ENCODE measurements at places on chromosomes 5 and 9.
A peak's percentile ranks its signal among the peaks of the same experiment; 100 is the strongest.

DNA sequence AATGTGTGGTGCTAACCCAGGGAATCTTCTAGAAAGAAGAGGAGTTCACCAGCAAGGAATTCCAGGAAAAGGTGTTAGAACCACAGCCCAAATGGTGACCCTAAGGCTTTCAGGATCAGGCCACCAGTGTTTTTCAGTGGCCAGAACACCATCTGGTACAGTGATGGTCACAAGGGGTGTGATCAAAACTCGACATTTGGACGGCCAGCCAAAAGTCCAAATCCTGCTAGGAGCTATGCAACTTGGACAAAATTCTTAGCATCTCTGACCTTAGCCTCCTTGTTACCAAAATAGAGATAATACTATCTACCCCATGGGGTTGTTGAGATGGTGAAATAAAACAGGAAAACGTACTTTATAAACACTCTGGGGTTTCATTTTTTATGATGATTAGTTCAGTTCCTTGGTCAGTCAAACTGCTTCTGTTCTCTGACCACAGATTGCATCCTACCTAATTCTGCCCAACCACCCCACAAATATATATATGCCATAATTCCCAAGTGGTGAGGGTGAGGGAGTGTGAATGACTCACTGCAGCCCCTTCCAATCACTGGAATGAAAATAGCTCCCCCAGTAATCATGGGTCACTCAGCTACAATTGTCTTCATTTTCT is 210.3 kb downstream of the CDK5RAP2 start:
- no peak for DNase-seq

DNA sequence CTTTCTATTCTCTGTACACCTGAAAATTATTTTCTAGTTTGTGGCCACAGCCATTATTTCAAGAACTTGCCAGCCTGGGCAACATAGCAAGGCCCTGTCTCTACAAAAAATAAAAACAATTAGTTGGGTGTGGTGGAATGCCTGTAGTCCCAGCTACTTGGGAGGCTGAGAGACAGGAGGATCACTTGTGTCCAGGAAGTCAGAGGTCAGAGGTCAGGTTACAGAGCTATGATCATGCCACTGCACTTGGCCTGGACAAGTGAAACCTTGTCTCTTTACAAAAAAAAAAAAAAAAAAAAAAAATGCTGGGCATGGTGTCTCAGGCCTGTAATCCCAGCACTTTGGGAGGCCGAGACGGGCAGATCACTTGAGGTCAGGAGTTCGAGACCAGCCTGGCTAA is 58.3 kb downstream of the HMGCR start:
- no peak for DNase-seq

DNA sequence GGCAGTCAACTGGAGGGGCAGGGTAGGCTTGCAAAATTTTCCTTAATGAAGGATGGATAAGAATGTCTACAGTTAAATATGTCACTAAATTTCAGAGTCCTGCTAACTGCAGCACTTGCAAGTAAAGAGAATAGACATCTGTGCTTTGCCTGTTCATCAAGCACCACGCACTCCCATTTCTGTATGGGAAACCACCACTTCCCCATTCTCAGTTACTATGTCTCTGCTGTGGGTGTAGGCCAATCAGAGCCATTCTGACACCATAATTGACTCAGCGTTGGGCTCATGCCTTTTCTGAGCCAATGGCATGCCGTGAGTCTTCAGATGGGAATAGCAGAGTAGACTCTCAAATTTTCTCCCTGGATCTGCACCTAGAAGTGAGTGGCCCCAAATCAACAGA is 247.5 kb downstream of the GABRB2 start:
- no peak for DNase-seq

DNA sequence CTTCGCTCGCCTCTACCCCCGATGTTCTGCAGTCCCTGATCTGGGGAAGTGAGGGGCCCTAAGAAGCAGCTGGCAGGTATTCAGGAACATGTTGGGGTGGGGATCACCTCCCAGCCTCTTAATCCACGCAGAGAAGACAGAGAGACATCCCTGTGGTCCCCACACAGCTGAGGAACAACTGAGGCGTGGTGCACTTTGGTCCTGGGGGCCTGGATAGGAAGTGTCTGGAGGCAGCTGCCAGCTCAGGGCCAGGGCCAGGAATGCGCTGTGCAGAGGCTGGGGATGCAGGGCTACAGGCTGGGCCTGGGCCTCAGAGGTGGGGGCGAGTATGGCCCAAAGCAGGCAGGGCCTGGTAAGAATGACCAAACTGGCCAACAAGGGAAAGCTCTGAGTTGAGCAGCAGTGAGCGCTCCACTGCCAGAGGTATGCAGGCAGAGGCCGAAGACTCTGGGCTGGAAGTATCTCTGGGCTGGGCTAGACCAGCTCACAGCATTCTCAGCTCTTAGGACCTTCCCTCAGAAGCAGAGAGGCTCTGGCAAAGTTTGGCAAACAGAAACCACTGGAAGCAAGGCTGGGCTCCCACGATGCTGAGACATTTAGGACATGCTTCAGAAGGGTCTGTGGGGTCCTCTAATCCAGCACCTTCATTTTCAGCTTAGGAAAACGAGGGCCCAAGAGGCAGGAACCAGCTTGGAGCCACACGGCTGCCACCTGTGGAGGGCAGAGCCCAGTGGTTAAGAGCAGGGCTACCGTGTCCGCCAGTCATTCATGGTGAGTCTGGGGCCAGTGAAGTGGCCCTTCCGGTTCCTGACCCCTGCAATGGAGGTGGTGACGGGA is 174.4 kb downstream of the GAPVD1 start:
- no peak for DNase-seq

GRCh38 chr9:95296761-95297160 is 20.7 kb downstream of the FANCC start:
- DNase-seq = no peak

- DNase-seq = no peak
These were observed 256.5 kb upstream of the FBXL7 start for GRCh38 chr5:15243301-15244020.

DNA sequence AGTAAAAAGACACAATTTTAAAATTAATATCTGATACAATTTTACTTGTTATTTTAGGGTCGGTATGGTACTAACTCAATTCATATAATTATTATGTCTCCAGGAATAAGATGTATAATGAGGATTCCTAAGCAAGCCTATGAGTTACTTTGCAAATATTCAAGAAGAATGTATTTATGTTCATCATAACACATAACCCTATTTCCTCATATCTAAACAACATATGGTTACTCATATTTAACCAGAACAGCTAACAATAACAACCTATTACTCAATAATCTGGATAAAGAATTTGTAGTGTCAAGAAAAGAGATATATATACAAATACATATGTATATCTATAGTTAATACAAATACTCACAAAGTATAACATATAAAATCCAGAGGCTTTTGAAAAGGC is 285.9 kb downstream of the ARL15 start:
- no peak for DNase-seq

GRCh38 chr9:36488389-36488756 is 84.3 kb upstream of the MELK start:
- DNase-seq = no peak

GRCh38 chr9:116074658-116075057 is 78.9 kb upstream of the PAPPA start:
- DNase-seq = no peak

GRCh38 chr9:4425319-4426045 is 64.8 kb upstream of the SLC1A1 start:
- no peak for DNase-seq

DNA sequence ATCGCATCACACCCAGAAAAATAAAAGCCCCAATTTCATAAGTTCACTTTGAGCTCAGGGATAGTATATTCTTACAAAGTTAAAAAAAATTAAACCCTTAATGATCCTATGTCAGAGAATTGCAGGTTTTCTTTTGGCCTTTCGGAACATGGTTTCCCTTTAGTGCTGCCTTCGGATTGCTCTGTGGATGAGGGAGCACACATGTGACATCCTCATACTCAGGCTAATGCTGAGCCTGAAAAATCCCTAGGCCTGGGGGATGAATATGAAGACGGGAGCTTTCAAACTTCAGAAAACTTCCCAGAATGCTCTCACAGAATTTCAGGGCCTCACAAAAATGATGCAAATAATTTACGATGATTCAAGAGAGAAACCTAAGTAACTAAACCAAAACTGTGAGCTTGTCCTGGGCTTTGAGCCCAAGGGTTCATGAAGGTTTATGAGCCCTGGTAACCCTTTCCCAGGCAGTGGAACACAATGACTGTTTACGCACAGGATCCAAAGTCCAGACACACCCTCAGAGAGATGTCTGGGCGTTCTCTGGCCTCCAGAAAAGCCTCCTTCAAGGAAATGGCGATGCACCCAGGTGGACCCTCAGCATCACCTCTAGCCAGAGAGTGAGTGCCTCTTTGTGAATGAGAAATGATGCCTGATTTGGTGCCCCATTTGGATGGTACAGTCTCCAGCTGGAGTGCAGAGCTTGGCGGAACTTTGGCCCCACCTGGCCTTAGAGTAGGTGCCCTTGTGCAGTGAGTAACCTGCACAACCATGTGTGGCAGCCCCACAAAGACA is 145.4 kb downstream of the ENTREP1 start:
- DNase-seq = no peak

GRCh38 chr9:131290036-131290766 is 678 bp downstream of the PLPP7 start:
- DNase-seq = no peak

- DNase-seq = no peak
These were observed 49.0 kb upstream of the DPYSL3 start for GRCh38 chr5:147558826-147559225.

GRCh38 chr5:179294891-179295777 is 50.1 kb downstream of the ADAMTS2 start:
- DNase-seq = no peak

DNA sequence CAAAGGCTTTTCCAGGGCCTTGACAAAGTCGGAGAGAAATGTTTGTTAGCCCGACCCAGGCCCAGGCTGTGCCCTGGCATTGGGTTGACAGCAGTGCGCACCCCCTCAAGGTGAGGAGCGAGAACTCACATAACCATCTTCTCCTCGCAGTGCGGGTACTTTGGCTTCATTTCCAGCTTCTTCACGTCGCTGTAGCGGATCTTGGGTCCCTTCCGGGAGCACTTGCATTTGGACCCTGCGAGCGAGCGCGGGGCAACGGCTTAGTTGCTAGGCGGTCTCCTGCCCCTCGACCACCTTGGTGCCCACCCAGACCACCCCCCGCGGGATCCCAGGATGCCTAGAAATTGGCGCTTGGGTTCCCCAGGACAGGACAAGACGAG is 496 bp downstream of the CXCL14 start:
- no peak for DNase-seq

GRCh38 chr5:21030981-21031380 is 1043.0 kb upstream of the CDH18 start:
- no peak for DNase-seq

GRCh38 chr5:158967541-158967940 is 132.2 kb downstream of the EBF1 start:
- DNase-seq = no peak

GRCh38 chr9:119004618-119004990 is 364.6 kb downstream of the BRINP1 start:
- DNase-seq = no peak

DNA sequence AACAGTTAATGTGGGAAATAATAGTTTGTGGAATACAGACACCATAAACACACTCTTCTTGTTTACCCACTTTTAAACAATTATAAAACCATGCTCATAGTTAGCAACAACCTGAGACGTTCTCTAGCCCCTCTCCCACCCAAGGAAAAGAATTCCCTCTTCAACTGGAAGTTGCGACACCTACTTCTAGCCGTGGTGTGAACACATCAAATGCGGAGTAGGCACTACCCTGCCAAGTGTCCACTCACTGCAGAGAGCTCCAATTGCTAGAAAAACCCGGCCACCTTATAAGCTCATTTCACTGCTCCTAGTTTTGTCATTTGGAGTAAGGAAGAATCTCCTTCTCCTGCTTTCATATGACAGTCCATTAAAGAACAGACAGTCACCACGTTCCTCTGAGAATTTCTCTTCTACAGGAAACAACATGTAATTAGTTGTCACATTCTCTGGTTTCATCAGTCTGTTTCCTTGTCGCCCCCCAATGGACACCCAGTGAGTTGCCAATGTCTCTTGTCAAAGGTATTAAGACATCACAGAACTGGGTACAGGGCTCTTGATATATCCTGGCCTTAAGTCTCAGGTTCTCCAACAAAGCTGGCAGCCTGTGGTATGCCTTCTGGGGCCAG is 47.3 kb downstream of the PRLR start:
- DNase-seq = peak; percentile 22

DNA sequence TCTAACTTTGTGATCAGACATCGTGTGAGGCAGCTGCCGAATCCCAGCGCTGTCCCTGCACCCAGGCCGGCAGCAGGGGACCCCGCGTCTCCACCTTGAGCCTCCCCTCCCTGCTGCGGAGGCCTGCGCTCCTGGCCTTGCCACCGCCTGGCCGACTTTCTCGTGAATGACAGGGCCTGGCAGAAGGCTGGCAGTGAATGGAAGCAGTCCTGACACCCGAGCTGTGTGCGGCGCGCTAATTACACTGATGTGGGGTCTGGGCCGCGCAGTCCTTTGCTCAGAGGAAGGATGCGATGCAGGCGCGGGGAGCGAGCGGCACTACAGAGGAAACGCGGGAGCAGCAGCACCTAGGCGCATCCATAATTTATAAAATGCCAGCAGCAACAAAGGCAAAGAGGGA is 40.3 kb downstream of the POU4F3 start:
- no peak for DNase-seq

DNA sequence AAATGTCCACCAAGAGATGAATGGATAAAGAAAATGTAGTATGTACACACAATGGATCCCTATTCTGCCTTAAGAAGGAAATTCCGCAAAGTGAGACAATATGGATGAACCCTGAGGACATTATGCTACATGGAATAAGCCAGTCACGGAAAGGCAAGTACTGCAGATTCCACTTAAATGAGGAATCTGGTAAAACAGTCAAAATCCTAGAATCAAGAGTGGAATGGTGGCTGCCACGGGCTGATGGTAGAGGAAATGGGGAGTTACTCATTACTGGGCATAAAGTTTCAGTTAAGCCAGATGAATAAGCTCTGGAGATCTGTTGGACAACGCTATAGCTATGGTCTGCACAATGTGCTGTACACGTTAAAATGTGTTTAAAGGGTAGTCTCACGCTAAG is 47.2 kb downstream of the STK10 start:
- no peak for DNase-seq

- DNase-seq = no peak
These were observed 17.6 kb upstream of the LCP2 start for GRCh38 chr5:170315154-170315553.

- no peak for DNase-seq
These were observed 671 bp downstream of the RGS14 start for GRCh38 chr5:177358370-177358819.

DNA sequence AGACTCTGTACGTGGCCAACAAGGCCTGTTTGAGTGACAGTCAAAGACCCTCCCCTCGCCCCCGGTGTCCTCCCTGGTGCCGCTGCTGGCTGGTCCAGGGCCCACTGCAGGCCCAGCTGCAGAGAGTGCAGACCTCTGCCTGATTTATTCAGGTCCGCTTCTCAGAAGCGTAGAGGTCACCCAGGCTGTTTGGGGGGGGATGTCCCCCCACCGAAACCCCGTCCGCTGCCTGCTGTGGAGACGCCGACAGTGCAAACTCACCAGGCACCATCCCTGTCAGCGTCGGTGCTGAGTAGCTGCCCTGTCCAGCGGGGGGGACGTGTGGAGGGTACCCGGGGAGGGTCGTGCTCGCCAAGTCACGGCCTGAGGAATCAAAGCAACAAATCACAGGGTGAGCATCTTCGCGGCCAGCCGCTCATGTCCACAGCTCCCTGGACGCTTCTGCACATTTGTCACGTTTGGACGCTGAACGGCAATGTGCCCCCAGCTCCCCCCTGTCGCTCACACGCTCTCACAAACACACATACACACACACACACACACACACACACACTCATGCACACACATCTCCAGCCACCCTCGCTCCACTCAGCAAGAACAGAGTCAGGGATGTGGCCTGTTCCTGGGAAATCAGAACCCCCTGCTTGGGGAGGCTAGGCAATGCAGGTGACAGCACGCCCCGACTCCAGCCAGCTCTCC is 152.2 kb downstream of the PAX5 start:
- no peak for DNase-seq
